ENCODE measurements at places on chromosomes 5 and 9.

GRCh38 chr9:124174433-124174832 lies 83.3 kb upstream of the NEK6 start:
- DNase-seq, result no peak

- DNase-seq, result no peak
Measured at GRCh38 chr5:123294544-123294943, 128.7 kb downstream of the CEP120 start.

GRCh38 chr9:36049408-36049807 lies 12.7 kb downstream of the RECK start:
- no peak for DNase-seq

DNA sequence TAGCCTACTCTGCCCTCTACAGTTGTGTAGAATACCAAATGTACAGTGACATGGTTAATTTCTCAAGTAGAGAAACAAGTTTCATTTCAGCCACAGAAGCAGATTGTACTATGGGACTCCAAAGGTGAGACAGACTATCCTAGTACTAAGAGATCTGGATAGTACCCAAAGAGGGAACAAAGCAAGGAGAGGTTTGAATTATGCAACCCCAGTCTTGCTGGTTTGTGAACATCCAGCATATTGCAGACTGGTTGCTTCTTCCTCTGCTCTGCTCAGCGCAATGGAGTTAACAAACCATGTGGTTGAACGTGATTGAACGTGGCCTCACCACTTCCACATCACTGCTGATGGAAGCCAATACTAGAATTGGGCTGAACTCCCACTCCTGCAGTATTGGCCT lies 43.3 kb upstream of the ALDOB start:
- no peak for DNase-seq

DNA sequence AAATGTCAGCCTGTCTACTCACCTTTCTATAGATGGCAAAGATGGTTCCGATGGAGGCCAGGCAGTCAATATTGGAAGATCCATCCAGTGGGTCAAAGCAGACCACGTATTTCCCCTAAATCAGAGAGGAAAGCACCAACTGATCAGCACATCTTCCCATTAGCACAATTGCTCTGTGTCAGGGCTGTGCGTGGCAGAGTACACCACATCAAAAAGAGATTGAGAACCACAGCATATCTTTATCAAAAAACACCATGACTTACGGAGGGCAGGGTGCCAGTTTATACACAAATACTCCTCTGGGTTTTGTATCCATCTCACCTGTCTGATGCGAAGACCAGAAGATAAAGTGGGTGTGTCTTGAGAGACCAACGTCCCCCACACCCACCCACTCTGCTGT lies 9.1 kb downstream of the FBP2 start:
- DNase-seq, result no peak

DNA sequence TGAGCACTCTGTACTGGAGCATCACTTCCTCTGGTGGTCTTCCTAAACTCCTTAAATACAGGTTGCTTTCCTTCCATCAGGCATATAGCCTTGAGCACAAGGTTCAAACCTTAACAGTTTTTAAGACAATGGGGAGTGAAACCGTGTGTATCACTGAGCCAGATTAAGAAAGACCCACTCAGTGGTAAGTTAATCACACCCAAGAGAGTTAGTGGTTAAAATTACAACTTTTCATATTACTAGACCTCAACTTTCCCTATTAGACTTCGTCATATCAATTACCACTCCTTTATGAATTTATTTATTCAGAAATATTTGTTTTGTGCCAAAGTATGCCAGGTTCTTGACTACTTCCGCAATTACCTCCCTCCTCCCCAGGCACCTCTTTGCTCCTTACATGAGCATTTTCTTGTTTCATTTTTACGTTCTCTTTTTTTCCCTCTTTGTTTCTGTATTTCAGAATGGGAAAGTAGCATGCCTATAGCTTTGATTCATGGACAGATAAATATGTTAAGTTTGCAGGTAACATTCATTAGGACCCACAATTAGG lies 351.0 kb downstream of the KIAA0825 start:
- DNase-seq, result no peak

DNA sequence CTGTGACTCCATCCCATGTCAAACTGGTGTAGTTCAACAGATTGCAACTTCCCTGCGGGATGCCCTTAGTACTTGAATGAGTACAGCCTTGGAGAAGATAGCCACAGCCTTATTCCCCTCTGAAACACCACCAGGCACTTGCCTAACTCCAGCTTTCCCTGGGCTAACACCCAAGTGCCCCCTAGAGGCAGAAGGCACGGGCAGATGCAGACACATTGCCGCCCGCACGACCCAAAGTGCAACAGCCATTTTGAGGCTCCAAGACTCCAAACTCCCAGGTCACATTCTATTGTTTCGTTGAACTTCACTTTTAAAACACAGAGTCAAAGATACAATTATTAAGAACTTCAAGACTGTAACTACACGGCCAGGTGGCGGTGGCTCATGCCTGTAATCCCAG lies 163.6 kb upstream of the CDH6 start:
- no peak for DNase-seq

DNA sequence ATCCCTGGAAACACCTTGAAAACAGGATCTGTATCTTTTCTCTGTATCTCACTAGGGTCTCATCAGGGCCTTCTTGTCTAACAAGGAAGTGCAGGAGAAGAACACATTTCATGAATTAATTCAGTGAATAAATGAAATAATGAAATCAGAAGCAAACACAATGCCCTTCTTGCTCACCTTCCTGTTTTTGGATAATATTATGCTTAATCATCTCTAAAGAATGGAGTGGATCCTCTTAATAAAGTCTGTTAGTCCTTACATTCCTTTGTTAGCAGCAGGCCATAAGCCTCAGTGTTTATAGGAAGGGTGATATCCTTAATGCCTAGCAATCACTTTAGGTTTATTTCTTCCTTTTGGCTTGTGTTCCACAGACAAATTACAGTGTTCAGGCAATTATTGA lies 837.1 kb upstream of the SEMA6A start:
- no peak for DNase-seq

DNA sequence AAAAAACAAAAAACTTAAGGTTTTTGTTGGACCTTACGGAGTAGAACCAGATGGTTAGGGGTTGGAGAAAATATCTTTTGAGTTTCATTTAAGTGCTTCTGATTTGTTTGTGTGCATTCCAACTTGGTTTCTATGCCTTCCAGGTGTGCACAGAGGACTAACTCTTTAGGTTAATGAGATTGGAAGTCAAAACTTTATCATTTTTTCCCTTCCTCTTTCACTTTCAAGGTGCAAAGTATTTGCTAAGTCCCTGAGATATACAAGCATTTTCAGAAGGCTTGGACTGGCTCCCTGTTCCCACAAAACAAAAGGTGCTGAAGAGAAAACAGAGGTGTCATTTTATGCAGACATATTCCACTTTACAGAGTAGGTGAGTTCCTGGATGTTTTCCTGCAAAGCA lies 30.3 kb upstream of the CER1 start:
- no peak for DNase-seq

DNA sequence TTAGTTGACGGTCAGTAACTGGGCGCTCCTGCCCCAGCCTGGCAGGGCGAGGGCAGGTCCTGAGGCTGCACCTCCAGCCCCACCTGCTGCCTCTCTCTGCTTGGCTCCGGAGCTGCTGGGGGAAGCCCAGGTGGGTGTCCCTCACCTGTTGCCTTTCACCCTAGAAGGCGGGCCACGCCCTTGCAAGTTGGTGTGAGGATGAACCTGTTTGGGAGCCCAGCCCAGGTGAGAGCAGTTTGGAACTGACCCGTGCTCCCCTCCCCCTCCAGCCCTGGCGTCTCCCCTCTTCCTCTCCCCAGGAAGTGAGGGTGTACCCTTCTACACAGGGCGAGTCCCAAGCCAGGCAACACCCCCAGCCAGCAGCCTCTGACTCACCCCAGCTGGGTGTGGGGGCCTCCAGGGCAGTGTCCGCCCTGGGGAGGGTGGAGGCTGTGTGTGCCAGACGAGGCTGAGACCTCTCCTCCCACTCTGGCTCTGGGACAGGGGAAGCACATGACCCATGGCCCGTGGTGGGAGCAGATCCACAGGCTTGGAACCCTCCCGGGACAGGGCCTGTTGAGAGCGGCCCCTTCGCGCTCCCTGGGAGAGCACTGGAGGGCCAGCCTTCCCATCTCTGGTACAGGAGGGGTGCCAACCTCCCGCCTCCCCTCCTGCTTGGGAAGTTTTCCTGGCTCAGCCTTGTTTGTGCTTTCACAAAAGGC lies 10.4 kb downstream of the LRRC8A start:
- DNase-seq, result no peak

DNA sequence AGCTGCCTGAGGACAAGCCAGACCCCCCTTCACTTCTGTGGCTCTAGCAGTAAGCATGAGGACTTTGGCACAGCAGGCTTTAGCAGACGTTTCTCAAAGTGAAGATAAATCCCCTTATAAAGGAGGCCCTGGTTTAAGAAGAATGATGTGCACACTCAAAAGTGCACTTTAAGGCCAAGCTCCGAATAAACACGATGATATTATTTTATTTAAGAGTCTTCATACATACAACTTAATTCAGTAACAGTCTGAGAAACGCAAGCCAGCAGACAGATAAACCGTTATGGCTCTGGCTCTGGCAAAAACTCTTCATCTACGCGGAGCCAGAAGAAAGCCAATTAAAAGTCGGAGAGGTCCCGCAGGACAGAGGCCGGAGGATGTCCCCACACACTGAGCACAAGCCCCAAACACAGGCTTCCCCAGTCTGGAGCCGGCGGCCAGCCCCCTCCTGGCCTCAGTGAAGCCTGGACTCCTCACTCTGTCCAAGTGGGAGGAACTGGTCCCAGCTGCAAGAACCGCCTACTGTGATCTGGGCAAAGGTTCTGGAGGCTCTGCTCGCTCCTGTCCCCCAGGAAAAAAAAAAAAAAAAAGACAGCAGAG lies 44.6 kb downstream of the ADAMTS2 start:
- DNase-seq, result no peak

- DNase-seq, result no peak
Measured at GRCh38 chr9:96008502-96009222, 133.2 kb downstream of the ERCC6L2 start.

GRCh38 chr5:61582887-61583286 lies 250.8 kb downstream of the ZSWIM6 start:
- no peak for DNase-seq

DNA sequence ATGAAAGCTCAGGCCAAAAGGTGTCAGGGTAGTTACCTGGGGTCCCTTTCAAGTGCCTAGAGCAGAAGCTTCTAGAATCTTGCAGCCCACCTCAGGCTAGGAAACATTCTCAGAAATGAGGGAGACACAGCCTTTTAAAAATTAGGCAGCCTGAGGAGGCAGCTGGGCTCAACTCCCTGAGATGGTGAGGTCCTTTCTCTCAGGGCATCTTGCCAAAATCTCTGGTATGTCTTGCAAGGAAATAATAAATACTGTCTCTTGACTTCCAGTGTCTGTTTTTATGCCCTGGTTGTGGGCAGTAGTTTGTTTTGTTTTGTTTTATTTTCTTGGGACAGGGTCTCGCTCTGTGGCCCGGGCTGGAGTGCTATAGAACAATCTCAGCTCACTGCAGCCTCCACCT lies 100.9 kb upstream of the APC start:
- no peak for DNase-seq

GRCh38 chr5:173198049-173198448 lies 37.0 kb downstream of the NKX2-5 start:
- no peak for DNase-seq

DNA sequence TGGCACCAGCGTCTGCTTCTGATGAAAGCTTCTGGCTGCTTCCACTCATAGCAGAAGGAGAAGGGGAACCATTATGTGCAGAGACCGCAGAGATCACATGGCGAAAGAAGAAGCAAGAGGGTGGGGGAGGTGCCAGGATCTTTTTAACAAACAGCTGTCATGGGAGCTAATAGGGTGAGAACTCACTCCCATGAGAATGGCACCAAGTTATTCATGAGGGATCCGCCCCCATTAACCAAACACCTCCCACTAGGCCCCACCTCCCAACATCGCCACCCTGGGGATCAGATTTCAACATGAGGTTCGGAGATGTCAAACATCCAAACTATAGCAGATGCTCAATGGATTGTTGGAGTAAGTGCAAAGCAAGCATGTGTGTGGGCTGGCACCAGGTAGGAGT lies 125.8 kb upstream of the SLIT3 start:
- DNase-seq, result no peak

DNA sequence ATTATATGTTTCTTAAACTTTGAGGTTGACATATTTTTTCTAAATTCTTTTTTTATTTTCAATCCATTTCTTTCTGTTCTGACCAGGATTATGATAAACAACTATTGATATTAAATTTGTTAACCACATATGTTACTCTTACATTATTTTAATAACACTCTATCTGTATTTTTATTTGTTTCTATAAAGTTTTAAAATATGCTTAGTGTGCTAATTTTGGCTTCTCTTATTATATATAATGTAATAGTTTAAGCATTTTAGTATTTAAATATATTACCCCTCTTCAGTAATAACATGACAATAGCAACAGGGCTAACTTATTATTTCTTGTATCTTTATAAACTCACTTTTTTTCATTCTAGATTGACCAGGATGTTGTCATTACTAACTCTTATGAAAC lies 137.8 kb downstream of the NIPBL start:
- DNase-seq, result no peak

DNA sequence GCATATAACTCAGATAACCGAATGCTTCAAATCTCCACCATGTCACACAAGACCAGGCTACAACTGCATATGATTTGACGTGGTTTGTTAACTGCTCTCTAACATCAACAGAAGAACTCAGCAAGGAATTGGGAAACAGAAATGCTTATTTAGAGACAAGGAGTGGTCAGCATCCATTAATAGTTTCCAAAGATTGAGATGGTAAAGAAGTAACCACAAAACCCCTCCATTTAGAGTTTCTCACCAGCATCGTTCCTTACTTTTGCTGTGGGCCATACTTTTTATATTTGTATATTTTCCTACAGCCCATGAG lies 25.2 kb downstream of the DPYSL3 start:
- no peak for DNase-seq

GRCh38 chr5:143119291-143119769 lies 284.2 kb downstream of the NR3C1 start:
- no peak for DNase-seq

DNA sequence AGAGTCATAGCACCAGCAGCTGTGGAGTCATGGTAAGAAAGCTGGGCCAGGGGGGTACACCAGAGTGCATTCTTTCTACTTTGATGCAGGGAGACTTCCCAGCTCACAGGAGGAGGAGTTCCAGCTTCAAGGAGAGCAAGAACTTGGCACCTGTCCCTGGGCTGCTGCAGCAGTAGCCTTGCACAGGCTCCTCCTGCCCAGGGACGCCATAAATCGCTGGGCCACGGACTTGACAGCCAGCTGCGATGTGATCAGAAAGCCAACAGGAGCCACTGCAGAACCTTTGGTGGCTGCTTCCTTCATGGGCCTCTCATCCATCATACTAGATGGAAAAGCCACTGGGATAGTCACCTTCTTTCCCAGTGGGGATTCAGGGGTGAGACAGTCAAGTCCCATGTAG lies 234.7 kb downstream of the NMUR2 start:
- DNase-seq, result no peak
